ENCODE measurements at places on chromosomes 4 and X. TPM values are rescaled to one million over a fixed set of nuclear protein-coding genes. Genes with fewer than 3 reads are reported as not detected.

Gene SNX12
- 49.0 TPM for total RNA-seq

Gene TXLNG
- total RNA-seq, result 10.4 TPM

Gene PCDH19
- total RNA-seq, result not detected

Gene CPLX1
- total RNA-seq, result 0.42 TPM

Gene ADH7
- total RNA-seq, result not detected

Gene WAS
- 165 TPM for total RNA-seq

Gene SLC9A7
- total RNA-seq, result 5.3 TPM

Gene SLC7A11
- 2.2 TPM for total RNA-seq

Gene ARL9
- not detected for total RNA-seq

Gene SPANXD
- total RNA-seq, result not detected

Gene GYPE
- total RNA-seq, result not detected

Gene OTOP1
- total RNA-seq, result not detected

Gene USP17L13
- total RNA-seq, result not detected

Gene PITX2
- total RNA-seq, result not detected

Gene ACOX3
- 13.8 TPM for total RNA-seq

Gene PNCK
- not detected for total RNA-seq

Gene MCF2
- 0.67 TPM for total RNA-seq

Gene ADGRG4
- total RNA-seq, result not detected

Gene MAGED4B
- total RNA-seq, result 0.42 TPM

Gene FRMD7
- not detected for total RNA-seq

Gene MYOZ2
- not detected for total RNA-seq

Gene TEX13C
- total RNA-seq, result not detected

Gene SPANXN3
- total RNA-seq, result not detected

Gene FGF5
- total RNA-seq, result not detected

Gene F8A2
- not detected for total RNA-seq

Gene IGSF1
- total RNA-seq, result not detected

Gene MTNR1A
- total RNA-seq, result not detected

Gene DBET
- total RNA-seq, result not detected

Gene OPRPN
- not detected for total RNA-seq

Gene LIMCH1
- not detected for total RNA-seq

Gene CTAG1B
- total RNA-seq, result not detected

Gene NAA11
- not detected for total RNA-seq

Gene RBM46
- not detected for total RNA-seq

Gene SPACA5B
- total RNA-seq, result not detected

Gene MAGED4
- total RNA-seq, result 0.35 TPM

Data from activated CD4-positive, alpha-beta T cell treated with anti-CD3 and anti-CD28 coated beads, Interleukin-2, amount 10 ng/mL, durations not matched to agents 7 days and 5 days (primary cell).